ENCODE measurements at places on chromosomes 3 and 15.

DNA sequence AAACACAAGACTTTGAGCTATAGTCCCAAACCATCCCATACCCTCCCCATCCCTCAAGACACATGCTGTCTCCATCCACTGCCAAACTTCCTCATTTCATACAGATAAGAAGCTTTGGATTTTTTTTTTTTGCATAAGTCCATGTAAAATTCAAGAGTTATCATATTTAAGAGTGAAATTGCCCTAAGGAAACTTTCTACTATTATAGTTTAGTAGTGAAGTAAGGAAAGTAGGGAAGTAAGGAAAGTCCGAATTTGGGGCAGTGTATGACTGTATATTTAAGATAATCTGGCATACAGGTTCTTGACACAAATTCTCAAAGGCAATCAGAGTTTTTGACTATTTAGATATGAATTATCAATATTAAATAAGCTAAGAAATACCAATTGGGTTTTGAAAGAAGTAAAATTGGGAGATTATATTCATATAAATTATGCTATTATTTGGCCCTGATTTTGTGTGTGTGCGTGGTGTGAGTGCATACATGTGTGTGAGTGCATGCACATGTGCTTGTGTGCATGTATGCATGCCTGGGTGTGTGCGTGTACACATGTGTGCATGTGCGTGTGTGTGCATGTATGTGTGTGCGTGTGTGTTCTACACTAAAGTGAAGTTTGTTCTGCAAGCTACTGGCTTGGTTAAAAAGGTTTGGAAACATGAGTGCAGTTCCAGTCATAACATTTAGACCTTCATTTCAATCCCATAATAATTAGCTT, 83.6 kb upstream of the MBNL1 start:
- DNase-seq, result no peak

DNA sequence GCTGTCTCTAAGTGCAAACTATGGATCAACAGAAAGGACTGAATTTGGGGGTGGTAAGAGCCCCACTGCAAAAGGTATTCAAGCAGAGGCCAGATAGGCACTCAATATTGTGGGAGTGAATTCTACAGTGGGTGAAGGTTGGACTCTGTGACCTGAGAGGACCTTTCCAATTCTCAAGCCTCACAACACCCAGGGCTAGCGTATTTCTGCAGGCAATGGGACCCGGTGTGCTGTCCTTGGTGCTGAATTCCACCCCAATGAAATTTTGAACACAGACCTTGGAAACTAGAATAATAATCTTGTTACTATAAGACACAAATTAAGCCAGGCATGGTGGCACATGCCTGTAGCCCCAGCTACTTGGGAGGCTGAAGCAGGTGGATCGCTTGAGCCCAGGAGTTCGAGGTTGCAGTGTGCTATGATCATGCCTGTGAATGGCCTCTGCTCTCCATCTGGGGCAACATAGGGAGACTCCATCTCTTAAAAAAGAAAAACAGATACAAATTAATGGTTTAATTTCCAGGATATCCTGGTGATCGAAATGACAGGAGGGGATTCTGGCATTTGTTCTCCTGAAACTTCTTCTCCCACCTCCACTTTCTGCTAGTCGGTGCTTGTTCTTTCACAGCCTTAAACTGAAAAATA, 135.4 kb downstream of the RAB11A start:
- no peak for DNase-seq

- no peak for DNase-seq
These were observed 405.9 kb upstream of the ZNF385D start for GRCh38 chr3:22156868-22157267.

DNA sequence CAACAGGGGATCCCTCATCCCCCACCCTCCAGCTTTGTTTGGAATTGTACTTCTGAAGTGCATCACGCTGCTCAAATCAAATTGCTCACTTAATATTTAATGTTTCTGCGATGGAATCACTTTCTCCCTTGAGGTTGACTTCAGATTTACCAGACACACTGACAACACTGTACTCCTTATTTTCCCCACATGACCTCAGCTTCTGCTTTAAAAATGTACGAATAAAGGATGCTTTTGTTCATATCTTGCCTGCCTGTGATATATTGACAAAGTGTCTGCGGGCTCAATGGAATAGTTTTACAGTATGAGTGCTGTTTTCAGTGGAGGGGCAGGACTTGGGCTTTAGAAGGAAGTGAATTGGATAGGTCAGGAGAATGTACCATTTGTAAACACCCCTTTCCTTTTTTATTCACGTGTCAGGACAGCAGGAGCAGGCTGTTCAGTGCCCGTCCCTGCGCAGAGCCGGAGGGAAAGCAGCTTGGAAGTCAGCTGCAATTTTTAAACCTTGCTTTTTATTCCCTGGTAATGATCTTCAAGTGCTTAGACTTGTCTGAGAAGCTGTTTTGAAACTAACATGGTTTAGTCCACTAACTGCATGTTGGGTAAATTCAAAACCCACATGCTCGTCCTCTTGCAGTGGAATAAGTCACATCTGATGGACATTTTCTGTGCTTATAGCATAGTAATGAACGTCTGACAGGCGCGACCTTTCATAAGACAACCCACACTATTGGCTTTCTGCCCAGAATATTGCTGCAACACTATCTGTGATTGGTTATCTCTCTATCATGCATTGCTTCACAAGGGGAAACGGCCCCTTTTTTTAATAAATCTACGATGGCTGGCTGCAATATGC, 29.9 kb downstream of the MBNL1 start:
- DNase-seq, result peak; percentile 77

- no peak for DNase-seq
These were observed 14.4 kb upstream of the SEC13 start for GRCh38 chr3:10335190-10335738.

DNA sequence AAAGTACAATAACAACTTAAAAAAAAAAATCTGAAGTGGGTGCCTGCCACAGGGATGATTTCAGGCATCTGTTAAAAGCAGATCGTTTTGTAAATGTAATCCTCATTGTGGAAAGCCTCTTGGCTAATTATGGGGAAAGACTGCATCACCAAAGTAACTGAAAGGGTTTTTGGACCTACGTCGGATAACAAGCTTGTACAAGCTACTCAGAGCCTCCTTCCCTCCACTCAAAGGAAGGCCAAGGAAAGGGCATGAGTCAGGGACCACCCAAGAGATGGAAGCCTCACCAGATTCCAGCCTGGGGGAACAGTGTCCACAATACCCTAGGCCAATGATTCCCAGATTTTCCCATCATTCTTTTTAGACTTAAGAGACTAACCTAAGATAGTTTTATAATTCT, 84.3 kb downstream of the ATP1B3 start:
- DNase-seq, result no peak

DNA sequence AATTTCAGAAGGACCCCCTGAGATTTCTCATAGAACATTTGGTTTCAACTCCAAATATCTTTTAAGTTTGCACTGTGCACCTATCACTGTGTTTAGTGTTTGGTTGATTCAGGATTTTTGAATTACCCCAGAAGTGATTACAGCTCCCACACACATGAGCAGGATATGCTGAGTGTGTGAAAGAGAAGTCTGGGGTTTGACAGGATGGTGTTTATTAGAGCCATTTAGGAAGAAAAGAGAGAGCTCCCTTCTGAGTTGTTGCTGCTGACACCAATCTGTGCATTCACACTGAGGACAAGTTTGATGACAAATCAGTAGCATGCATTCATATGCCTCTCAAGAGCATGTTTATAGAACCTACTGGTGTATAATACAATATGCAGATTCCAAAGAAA, 118.1 kb downstream of the RPL22L1 start:
- no peak for DNase-seq

- DNase-seq, result no peak
These were observed 31.3 kb downstream of the LIPC start for GRCh38 chr15:58462973-58463663.

GRCh38 chr3:100437721-100438622, 36.6 kb downstream of the LNP1 start:
- no peak for DNase-seq

- no peak for DNase-seq
These were observed 204.7 kb downstream of the UACA start for GRCh38 chr15:70558406-70559264.

DNA sequence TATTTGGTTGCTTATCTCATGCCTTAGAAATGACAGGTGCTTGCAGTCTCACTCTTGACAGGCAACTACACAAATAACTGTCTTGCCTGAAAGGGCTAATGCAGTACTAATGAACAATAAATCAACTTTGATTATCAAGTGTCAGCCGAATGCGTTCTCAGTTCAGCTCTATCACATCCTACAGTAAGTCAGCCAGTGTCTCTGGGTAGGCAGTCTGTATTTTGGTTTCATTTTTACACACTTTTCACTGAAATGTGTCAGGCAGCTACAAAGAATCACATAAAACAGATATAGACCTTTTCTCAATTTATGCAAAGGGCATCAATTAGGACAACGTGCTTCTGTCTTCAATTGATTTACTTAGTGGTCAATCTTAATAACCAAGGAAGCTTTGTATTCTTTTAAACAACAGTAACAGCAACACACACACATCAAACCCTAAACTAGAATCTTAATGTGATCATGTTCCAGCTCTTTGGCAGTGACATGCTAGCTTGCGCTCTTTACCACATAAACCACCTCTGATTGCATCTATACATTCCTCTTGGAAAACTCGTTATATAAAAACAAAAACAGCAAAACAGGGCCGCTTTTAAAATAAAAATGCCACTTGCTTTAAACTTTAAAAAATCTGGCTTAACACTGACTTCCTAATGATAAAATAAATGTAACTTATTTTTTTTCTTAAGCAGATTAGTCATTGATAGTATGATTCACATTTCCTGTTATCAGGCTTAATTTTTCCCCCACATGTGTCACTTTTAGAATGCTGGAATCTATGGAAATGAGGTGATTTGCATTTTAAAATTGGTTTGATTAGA, 520.4 kb downstream of the FOXP1 start:
- DNase-seq, result peak; percentile 59

DNA sequence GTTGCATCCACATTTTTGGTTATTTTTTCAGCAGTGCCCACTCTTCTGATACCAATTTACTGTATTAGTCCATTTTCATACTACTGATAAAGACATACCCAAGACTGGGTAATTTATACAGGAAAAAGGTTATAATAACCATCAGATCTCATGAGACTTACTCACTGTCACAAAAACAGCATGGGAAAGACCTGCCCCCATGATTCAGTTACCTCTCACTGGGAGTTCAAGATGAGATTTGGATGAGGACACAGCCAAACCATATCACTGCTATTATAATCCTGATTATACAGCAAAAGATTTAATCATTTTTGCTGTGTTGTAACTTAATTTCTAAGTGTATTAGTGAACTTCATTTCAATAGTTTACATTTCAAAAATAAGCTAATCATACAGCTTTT, 6.6 kb downstream of the ZBED2 start:
- no peak for DNase-seq

- DNase-seq, result no peak
These were observed 84.8 kb upstream of the ICE2 start for GRCh38 chr15:60563539-60564404.

DNA sequence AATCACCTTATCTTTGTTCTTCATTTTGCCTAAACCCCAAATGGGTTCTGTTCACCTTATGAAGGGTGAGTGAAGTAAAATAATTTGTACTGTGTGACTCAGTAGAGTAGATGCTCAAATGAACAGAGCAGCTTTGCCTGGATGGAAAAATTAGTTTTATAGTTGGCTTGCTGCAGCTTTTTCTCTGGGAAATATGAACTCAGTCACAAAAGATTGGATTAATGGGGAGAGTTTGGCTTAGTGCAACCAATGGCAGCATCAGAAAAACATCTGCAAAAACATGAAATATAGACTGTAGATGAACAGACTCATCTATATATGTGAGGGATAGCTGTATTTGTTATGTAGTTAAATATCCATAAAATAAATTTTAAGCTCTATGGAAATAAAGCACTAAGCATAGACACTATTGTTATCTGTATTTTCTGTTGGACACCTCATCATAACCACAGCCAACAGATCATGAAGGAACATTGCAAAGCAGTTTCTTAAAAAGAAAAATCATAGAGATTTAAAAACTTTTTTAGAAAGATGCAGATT, 181.3 kb downstream of the ECT2 start:
- DNase-seq, result no peak

DNA sequence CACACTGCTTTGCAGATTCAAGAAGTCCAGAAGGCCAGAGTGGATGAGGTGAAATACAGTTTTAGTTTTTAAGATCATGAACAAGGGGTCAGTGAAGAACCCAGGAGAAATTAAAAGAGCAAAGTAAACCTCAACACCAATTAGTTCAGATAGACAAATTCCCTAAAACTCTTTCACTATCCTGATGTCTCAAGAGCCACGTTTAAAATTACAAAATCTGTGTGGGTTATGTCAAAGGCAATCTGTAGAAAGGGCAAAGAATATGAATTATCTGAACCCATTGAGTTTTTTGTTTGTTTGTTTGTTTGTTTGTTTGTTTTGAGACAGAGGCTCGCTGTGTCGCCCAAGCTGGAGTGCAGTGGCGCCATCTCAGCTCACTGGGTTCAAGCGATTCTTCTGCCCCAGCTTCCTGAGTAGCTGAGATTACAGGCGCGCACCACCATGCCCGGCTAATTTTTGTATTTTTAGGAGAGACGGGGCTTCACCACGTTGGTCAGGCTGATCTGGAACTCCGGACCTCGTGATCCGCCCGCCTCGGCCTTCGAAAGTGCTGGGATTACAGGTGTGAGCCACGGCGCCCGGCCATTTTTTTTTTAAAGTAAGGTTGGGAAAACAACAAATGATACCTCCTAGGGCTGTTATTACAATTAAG, 32.1 kb upstream of the ST3GAL6 start:
- no peak for DNase-seq

GRCh38 chr3:4294616-4295327, 8.4 kb upstream of the SETMAR start:
- DNase-seq, result no peak

GRCh38 chr3:187807086-187807862, 62.0 kb upstream of the BCL6 start:
- no peak for DNase-seq

- DNase-seq, result no peak
These were observed 6.7 kb downstream of the CCR5AS start for GRCh38 chr3:46400000-46400734.

DNA sequence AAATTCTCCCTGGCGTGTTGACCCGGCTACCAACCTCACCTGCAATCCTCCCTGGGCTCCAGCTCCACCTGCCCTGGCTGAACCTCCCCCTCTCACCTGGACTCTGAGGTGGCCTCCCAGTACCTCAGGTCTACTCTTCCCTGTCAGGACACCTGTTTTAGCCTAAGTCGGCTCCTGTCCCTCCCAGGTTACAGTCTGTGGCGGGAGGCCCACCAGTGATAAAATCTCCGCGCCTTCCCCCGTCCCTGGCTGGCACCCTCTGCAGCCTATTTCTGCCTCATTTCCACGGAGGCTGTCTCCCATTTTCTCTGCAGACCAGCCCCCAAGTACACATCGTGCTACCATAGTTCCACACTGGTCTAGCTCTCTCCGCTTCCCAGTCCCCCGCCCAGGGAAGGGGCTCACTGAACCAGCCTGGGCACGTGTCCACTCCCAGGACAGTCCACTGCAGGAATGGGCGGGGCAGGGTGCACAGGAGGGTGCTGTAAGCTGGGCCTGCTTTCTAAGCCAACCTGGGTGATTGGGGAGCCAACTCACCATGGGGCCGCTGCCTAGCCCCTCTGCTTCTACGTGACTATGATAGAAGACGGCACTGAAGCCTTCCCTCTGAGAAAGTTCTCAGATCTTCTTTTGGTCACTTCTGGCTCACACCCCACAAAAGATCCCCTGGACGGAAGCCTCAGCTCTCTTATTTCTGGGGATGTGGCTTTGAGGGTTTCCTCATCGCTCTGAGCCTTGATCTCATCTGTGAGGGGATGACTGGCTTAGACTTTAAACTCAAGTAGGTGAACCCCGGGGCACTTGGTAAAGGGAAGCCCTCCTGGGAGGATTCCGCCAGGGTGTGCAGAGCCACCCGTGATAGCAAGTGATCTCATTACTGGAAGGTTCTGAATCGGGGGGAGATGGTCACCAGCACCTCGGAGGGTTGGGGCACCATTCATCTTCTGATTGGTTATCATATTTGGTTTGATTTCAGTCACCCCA, 96.6 kb downstream of the NSMCE3 start:
- DNase-seq, result no peak
